ENCODE measurements at places on chromosomes 11 and 22. TPM values are rescaled to one million over a fixed set of nuclear protein-coding genes. Genes with fewer than 3 reads are reported as not detected.

UBQLN3 gene
- under 0.01 TPM for total RNA-seq

MAJIN gene
- not detected for total RNA-seq

PGA3 gene
- total RNA-seq, result 1.1 TPM

USP2 gene
- total RNA-seq, result not detected

TMEM135 gene
- total RNA-seq, result 33.0 TPM

RANGAP1 gene
- total RNA-seq, result 61.9 TPM

PDGFB gene
- 2.6 TPM for total RNA-seq

SORL1 gene
- 1.6 TPM for total RNA-seq

CCDC15 gene
- 7.9 TPM for total RNA-seq

MN1 gene
- 7.2 TPM for total RNA-seq

RFPL1 gene
- not detected for total RNA-seq

ELMOD1 gene
- total RNA-seq, result 4.7 TPM

HTATIP2 gene
- total RNA-seq, result 38.4 TPM

NLRP14 gene
- not detected for total RNA-seq

PANX3 gene
- not detected for total RNA-seq

OR56B1 gene
- not detected for total RNA-seq

ZDHHC13 gene
- 9.6 TPM for total RNA-seq

GGA1 gene
- total RNA-seq, result 50.3 TPM

MS4A15 gene
- total RNA-seq, result not detected
